A549 (cell line): ENCODE measurements at places on chromosomes 12 and 14.

- DNase-seq, result no peak
These were observed 141.0 kb downstream of the SLC16A7 start for GRCh38 chr12:59736786-59737185.

GRCh38 chr12:93572712-93573551, 457 bp downstream of the SOCS2 start:
- no peak for DNase-seq

DNA sequence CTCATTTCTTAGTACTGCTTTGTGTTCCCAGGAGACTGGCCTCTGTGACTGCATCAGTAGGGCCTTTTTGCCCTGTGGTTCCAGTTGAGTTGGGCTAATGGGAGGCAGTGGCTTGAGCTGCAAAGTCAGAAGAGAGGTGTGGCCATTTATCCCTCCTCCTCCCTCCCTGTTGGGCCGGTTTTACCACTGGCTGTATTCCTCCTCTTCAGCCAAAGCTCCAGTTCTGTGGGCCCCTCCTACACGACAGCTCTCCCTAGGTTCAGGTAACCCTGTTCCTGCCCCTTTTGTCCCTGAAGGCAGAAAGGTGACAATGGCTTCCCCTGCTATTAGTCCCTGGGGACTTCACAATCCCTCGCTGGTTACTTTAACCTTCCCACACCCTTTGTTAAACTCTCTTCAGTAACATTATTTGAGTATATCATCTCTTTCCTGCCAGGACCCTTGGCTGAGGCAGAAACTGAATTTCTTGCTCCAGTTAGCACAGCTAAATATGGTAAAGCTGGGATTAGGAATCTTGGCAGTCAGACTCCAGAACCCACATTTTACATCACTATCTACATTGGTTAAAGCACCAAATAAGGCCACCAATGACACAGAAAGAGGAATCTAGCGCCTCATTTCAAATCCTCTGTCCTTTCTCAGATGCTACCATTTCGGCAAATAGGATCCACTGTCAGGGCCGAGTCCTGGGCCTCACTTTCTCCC, 121.9 kb upstream of the SLC35F4 start:
- DNase-seq, result no peak

GRCh38 chr14:59265808-59266207, 77.3 kb downstream of the DAAM1 start:
- no peak for DNase-seq

DNA sequence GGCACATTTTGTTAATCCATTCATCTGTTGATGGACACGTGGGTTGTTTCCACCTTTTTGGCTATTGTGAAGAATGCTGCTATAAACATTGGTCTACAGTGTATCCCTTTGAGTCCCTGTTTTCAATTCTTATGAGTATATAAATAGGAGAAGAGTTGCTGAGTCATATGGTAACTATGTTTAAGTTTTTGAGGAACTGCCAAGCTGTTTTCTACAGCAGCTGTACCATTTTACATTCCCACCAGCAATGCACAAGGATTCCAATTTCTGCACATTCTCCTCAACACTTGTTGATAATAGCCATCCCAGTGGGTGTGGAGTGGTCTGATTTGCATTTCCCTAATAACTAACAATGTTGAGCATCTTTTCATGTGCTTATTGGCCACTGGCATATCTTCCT, 6.9 kb upstream of the SVOP start:
- no peak for DNase-seq

- peak; percentile 25 for DNase-seq
These were observed 32.7 kb upstream of the USP44 start for GRCh38 chr12:95583933-95584332.

- DNase-seq, result no peak
These were observed 104.3 kb upstream of the DACT1 start for GRCh38 chr14:58533446-58533845.

GRCh38 chr14:76808011-76808410, 4.7 kb downstream of the ANGEL1 start:
- DNase-seq, result no peak

GRCh38 chr12:12774791-12775190, 10.7 kb upstream of the APOLD1 start:
- no peak for DNase-seq

DNA sequence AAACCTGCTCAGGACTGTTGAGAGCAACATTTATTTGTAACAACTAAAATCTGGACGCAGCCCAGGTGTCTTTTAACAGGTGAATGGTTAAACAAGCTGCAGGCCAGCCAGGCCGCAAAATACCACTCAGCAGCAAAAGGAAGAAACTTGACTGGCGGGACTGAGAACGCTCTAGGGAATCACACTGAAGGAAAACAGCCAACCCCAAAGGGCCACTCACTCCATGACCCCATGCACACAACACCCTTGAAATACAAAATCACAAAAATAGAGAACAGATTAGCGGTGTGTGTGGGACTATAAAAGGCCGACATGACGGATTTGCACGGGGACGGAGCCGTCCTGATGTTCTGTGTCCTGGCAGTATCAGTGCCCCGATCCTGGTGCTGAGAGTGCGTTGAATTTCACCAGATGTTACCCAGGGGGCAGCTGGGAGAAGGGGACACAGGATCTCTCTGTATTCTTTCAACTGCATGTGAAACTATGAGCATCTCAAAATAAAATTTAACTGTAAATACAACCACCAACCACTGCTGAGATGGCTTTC, 23.0 kb downstream of the VPS37B start:
- DNase-seq, result no peak

- DNase-seq, result peak; percentile 99
These were observed 148.9 kb downstream of the PPM1H start for GRCh38 chr12:62785941-62786559.

DNA sequence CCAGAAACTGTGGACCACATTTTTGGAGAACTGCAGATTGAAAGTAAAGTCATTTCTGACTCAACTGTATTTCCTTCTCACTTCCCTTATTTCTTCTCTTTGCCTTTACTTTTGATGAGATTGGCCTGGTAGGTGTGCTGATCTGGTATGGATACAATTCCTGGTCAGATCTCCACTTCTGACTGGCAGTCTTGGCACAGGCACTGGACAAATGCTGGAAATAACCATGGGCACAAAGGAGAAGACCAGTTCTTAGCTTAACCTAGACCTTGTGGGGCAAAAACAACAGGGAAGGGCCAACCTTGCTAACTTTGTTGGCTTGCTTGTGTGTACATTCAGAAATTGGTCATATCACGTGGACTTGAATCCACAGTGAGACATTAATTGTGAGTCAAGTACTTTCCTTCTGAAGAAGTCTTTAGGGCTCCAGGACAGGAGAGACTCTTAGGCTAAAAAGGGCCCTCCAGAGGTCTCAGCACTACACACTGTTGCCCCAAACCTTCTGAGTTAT, 75.0 kb downstream of the DIP2B start:
- peak; percentile 67 for DNase-seq

GRCh38 chr14:69712599-69713088, 54.3 kb upstream of the SRSF5 start:
- no peak for DNase-seq

DNA sequence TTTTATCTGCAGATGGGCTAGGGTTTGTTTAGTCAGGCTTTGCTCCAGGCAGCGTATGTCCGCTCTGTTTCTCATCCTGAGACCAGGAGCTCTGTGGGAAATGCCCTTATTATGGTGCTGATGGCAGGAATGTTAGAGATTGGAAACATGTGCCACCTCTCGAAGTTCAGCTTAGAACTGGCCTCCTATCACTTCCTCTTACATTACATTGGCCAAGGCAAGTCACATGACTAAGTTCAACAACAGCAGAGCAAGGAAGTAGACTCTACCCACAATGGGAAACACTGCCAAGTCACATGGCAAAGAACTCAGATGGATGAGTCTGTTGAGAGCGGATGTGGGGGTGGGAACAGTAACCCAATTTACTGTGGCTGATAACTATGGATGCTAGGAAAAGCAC, 161.9 kb upstream of the WSCD2 start:
- DNase-seq, result no peak

GRCh38 chr12:89062996-89063395, 289.3 kb downstream of the DUSP6 start:
- DNase-seq, result no peak

DNA sequence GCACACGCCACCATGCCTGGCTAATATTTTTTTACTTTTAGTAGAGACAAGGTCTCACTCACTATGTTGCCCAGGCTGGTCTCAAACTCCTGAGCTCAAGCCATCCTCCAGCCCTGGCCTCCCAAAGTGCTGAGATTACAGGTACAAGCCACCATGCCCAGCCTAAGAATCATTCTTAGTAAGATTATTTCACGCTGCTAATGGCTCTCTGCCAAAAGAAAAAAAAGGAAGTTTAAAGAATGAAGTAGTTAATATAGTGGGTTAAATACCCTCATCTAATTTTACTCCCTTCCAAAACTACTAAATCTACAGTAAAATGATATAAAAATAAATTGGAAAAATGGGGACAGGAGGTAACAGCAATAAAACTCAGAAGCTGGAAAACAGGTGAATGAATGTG, 2.6 kb downstream of the ETFRF1 start:
- DNase-seq, result no peak

GRCh38 chr12:81518638-81519037, 240.5 kb downstream of the PPFIA2 start:
- no peak for DNase-seq

- no peak for DNase-seq
These were observed 52.2 kb downstream of the TMTC1 start for GRCh38 chr12:29731591-29731990.

GRCh38 chr14:44970907-44971306, 8.9 kb downstream of the TOGARAM1 start:
- no peak for DNase-seq

DNA sequence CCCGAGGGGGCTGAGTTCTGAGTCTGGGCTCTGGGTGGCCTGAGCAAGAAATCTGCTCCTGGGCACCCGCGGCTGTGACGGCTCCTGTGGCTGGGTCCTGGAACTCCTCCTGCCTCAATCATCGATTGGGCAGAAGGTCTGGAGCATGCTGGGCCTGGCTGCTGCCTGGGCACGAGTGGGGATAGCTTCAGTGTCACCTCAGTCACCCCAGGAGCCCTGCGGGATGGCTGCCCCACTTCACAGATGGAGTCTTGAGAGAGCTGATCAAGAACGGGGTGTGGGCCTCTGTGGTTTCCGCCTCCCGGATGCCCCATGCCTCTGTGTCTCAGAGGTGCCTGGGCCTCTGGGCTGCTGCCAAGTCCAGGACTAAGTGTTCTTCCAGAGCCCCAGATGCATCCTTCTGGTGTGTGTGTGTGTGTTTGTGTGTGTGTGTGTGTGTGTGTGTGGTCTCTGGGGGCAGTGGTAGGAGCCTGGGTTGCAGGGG, 185.6 kb upstream of the C14orf180 start:
- no peak for DNase-seq

DNA sequence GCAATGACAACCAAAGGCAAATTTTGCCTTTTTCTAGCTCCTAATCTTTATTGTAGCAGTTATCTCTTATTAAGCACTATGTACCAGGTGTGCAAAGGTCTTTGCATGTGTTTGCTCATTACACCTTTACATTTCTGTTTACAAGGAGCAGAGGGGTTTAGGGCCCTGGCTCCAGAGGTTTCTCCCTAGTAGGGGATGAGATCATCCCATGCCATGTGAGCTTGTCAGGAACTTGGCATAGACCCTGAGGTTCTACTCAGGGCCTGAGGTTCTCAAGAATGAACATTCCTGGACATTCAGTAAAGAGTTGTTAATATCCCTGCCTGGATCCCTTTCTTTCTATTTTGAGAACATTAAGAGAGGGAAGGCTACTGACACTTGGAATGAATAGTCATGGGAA, 292.0 kb downstream of the RPAP3 start:
- no peak for DNase-seq

DNA sequence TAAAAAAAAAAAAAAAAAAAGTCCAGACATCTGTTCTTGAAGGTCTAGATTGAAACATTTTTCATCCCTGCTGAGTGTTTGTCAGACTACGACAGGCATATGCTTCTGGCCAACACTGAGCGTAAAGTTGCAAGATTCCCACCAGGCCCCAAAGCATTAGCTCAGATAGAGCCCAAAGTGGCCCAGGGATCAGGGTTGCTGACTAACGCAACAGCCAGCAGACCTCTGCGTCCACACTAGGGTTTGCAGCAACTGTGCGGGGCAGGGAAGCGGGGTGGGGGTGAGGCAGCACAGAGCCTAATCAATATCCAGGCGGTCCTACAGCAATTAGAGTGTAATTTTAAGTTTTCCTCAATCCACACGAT, 55.7 kb downstream of the SSH1 start:
- no peak for DNase-seq

DNA sequence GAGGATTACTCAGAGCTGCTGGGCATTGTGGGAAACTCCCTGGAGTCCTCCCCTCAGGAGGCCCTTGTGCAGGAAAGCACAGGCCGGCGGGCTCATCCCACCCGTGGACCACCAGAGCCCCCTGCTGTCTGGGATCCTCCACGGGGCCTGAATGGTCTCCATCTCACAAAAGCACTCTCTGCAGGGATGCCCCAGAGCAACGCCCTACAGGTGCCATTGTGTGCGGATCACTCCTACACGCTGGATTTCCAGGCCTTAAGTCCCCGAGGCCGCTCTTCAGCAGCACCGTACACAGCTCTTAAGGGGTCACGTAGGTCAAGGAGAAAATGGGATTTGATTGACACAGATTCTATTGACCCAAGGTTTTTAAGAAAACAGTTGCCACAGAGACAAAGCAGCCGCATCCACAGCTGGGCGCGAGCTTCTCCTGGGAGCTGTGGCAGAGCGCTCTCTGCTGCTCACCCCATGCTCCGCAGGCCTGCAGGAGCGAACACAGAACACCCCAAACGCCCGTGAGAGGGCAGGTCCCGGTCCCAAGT, 36.7 kb upstream of the RIMBP2 start:
- no peak for DNase-seq

DNA sequence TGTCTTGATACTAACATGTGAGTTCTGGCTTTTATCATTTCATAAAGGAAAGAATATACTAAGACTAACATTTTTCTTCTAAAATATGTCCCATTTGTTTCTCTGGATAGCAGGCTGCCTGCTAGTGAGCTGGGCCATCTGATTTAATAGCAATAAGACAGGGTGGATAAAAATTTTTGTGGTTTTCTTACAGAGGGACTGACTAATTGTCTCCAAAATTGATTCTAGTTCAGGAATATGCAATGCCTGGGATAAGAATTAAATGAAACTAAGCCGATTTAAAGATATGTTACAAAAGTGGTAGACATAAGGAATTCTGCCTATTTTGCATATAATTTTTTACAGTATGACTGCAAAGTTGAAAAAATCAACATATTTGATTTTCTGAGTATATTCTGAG, 252.9 kb upstream of the NAV3 start:
- DNase-seq, result no peak

DNA sequence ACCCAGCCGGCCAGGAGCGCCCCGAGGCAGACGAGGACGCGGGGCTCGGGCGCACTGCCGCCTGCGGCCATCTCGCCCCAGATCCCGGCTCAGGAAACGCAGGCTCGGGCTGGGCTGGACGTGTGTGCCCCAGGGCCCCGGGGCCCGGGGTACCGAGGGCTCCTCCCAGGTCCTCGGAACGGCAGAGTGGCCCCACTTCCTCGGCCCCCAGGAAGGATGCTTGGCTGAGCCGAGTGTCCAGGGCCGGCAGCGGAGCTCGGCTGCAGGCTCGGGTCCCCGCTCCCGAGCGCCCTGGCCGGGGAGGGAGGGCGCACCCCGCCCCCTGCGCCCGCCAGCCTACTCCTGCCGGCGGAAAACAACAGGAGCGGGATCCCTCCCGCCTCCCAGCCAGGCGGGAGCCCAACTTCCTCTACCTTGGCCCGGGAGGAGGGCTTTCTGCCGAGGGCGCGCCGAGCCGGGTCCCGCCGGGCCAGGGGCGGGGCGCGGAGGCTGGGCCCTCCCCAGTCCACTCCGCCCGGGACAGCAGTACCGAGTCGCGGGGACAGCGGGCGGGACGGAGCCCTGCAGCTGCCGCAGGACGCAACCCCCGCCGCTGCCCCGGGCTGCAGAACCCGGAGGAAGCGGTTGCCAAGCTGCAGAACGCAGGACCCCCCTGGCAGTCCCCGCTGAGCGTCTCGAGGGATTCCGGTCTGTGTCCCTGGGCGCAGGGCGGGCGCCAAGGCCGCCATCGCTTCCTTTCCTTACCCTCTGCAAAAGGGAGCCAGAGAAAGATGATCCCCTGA, at the start of gene VSIG10:
TSS of gene VSIG10 (minus strand) at position 411 of the 782 bp plus-strand sequence. CDS start at position 71, 340 bp downstream.
- peak; percentile 88 for DNase-seq
